ENCODE measurements at places on chromosomes 2 and 18.
A peak's percentile ranks its signal among the peaks of the same experiment; 100 is the strongest.

GRCh38 chr18:57054891-57055290 lies 92.0 kb upstream of the BOD1L2 start:
- DNase-seq: no peak
- H3K27me3 ChIP-seq: peaks cover 19% of the 10 kb centered on the region
- H3K4me1 ChIP-seq: no peaks in the 10 kb centered on the region

- H3K4me1 ChIP-seq: no peaks in the 10 kb centered on the region
- H3K27ac ChIP-seq: no peak overlapping the region
- no peaks in the 10 kb centered on the region for H3K36me3 ChIP-seq
- no peak for DNase-seq
- H3K4me3 ChIP-seq: no peak overlapping the region
Observed at GRCh38 chr2:4914551-4914950, 777.6 kb upstream of the SOX11 start.

GRCh38 chr2:57892920-57893319 lies 153.7 kb upstream of the VRK2 start:
- no peak overlapping the region for H3K4me3 ChIP-seq
- no peak overlapping the region for H3K27ac ChIP-seq
- DNase-seq: no peak
- H3K27me3 ChIP-seq: no peaks in the 10 kb centered on the region

DNA sequence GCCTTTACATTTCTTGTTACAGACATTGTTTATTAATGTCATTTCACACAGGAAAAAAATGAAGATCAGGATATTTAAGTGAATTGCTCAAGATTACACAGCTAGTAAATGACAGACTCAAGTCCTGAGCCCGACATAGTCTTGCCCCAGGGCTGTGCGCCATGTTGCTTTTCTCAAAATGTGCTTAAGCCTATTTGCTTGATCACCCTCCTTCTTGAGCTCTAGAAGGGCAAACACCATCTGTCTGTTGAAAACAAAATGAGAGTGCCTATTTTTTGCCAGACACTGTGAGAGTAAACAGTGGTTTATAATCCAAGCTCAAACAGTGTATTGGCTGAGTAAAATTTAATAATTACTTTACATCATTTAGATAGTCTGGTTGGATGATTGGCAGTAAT lies 34.8 kb upstream of the HNMT start:
- no peak overlapping the region for H3K27ac ChIP-seq
- H3K27me3 ChIP-seq: no peaks in the 10 kb centered on the region

DNA sequence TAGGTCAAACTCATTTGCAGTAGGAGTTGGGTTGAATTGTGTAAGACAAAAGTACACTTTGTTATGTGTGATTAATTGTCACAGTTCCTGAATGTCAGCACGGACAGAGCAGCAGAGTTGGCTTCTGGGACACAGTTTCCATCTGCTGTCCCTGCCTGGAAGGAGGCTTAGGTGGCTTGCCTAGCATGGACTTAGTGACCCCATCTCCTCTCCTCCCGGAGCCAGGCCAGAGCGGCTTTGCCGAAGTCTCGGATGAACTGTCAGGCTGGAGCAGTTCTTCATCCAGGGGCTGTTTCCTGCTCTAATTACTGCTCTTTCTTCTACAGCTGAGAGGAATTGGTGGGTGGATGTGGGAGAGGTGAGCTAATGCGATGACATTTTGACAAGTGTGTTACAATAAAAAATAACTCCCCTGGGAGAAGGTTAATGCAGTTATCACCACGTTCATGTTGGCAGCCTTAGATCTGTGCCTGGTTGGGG lies 102.0 kb downstream of the SH3RF3 start:
- H3K27ac ChIP-seq: no peak overlapping the region
- H3K4me1 ChIP-seq: peaks cover 26% of the 10 kb centered on the region
- no peak overlapping the region for H3K4me3 ChIP-seq
- DNase-seq: no peak

GRCh38 chr2:47905386-47906156 lies 727 bp downstream of the FBXO11 start:
- no peaks in the 10 kb centered on the region for H3K27me3 ChIP-seq
- DNase-seq: peak; percentile 64
- H3K4me1 ChIP-seq: peaks cover 28% of the 10 kb centered on the region
- H3K27ac ChIP-seq: peak overlapping the region; percentile 95
- peaks cover 6% of the 10 kb centered on the region for H3K36me3 ChIP-seq

GRCh38 chr2:168286535-168286934 lies 39.1 kb upstream of the STK39 start:
- no peak overlapping the region for H3K4me3 ChIP-seq
- H3K27ac ChIP-seq: no peak overlapping the region
- no peaks in the 10 kb centered on the region for H3K4me1 ChIP-seq
- H3K27me3 ChIP-seq: no peaks in the 10 kb centered on the region
- no peaks in the 10 kb centered on the region for H3K36me3 ChIP-seq
- no peak for DNase-seq

DNA sequence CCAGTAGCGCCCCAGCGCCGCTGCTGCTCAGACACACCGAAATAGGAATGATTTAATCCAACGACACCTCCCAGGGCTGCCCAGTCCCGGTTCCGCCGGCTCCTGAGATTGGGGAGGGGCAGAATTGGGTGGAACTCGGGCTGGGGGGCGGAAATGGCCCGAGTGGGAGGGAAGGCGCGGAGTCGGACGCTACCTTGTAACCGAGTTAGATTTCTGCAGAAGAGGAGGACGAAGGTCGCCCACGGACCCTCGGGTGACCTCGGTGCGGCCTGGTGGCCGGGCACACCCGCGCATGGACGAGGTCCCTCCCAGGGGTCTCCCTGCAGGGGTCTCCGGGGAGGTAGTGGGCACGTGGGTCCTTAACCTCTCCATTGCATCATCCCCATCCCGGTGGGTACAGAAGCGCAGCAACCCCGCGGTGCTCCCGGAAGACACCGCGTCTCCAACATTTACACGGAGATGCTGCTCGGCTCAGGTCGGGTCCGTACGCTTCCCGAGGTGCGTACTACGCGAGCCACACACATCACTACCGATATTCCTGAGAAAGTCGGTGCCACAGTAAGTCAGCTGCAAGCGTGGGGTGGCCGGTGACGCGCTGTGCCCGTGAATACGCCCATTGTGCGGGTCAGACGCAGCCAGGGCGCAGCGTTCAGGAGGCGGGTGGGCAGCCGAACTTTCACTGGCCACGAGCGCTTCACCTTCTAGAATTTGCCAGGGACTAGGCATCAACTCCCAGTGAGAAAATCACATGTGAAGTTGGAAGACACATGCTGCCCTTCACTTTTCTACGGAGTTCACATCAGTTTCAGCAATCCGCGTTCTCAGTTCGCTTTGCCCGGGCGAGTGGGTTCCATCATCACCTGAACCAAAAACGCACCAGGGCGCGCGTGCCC lies 3.0 kb downstream of the ZNF516 start:
- H3K4me3 ChIP-seq: peak overlapping the region; percentile 88
- DNase-seq: peak; percentile 33
- H3K4me1 ChIP-seq: peaks cover 37% of the 10 kb centered on the region
- peak overlapping the region; percentile 93 for H3K27ac ChIP-seq

GRCh38 chr2:239597216-239597615 lies 196.4 kb upstream of the HDAC4 start:
- H3K27ac ChIP-seq: no peak overlapping the region
- no peak for DNase-seq
- H3K4me1 ChIP-seq: peaks cover 2% of the 10 kb centered on the region
- no peak overlapping the region for H3K4me3 ChIP-seq

DNA sequence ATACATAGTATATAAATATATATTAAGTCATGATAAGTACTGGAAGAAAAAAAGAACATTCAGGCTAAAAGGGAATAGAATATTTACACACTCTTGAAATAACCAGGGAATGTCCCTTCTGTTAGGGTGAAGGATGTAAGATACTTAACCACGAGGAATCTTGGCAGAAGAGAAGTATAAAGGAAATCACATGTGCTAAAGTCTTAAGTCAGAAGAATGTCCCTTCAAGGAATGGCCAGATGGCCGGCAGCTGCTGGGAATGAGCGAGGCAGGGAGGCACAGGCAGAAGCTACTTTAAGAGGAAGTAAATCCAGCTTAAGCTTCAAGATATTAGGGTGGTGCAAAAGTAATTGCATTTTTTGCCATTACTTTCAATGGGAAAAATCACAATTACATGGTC lies 5.5 kb downstream of the CCDC102B start:
- H3K4me1 ChIP-seq: no peaks in the 10 kb centered on the region
- no peaks in the 10 kb centered on the region for H3K27me3 ChIP-seq
- no peak overlapping the region for H3K4me3 ChIP-seq
- no peak overlapping the region for H3K27ac ChIP-seq

- H3K36me3 ChIP-seq: peaks cover 48% of the 10 kb centered on the region
- H3K27me3 ChIP-seq: no peaks in the 10 kb centered on the region
- DNase-seq: no peak
- H3K27ac ChIP-seq: no peak overlapping the region
Observed at GRCh38 chr2:42254186-42254895, 85.2 kb downstream of the EML4 start.

DNA sequence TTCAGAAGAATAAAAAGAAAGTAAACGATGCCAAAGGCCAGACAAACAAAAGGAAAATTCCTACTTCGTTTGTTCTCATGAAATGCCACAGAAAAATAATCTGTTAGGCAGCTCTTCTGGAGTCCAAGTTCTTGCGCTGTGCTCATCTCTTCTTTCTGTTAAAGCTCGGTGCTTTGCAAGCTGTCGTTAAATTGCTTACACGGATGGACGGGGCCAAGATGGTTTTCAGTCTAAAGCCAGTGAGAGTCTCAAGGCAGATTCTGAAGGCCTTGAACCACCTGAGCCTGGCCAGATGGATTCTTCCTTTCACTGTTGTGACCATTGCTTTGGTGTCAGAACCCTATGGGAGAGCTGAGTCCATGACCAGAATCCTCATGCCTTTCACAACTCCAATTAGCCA lies 97.6 kb upstream of the RMDN2 start:
- H3K36me3 ChIP-seq: no peaks in the 10 kb centered on the region
- peaks cover 8% of the 10 kb centered on the region for H3K4me1 ChIP-seq
- H3K4me3 ChIP-seq: no peak overlapping the region
- no peak for DNase-seq

DNA sequence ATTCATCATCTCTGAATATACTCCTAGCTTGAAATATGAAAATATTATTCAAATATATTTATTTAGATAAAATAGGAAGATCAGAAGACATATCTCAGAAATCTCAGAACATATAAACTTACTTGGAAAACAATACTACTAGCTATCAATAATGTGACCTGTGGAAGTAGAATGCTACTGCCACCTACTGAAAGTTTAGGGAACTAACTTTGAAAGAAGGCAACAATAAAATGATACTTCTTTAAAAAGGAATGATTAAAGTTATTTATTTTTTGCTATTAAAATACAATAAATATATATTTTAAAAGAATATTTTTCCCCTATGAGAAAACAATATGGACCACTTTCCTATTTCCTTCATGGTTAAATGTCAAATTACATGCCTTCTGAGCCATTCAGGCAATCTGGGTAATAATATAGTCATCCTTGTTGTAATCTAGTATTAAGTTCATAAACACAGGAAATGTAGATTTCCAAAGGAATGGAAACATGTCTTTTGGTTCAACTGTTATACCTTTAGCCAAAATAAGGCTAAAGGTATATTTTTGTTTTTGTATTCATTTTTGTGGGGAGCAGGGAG lies 26.0 kb downstream of the ACADL start:
- no peak overlapping the region for H3K27ac ChIP-seq
- no peak overlapping the region for H3K4me3 ChIP-seq
- DNase-seq: no peak
- no peaks in the 10 kb centered on the region for H3K36me3 ChIP-seq
- peaks cover 5% of the 10 kb centered on the region for H3K4me1 ChIP-seq

DNA sequence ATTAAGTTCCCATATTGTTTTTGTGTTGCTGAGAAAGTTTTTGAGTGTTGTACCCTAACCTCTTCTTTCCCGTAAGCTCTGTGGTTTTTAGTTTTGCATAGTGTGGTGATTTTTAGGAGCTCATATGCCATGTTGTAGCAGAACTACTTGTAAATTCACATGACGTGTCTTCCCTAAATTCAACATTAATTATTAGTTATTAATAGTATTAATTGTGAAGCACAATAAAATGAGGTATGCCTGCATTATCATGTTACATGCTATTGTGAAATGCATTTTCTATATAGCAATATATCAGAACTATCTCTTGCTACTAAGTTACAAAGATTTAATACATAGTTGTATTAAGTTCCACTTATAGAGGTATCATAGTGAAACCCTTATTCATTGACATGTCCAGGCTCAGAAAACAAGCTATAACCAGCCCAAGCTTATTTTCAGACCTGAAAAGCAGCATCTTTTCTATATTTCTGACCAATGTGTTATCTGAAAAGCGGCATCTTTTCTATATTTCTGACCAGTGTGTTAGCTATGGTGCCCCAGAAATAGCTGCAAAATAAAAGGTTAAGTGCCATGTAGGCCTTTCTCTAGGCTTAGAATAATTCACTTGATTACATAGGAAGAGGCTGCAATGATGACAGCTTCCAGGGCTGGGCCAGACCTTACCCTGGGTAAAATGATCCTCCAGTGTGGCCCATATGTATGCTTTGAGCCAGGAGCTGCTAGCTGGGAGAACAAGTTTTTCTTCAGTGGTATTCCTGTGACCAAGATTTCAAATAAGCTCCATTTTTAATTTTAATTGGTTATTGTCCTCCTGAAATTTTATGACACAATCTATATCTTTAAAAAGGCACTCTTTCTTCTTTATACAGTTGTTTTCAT lies 21.6 kb downstream of the EPAS1 start:
- H3K4me1 ChIP-seq: no peaks in the 10 kb centered on the region
- H3K27ac ChIP-seq: no peak overlapping the region
- H3K4me3 ChIP-seq: no peak overlapping the region
- H3K36me3 ChIP-seq: no peaks in the 10 kb centered on the region
- no peak for DNase-seq

DNA sequence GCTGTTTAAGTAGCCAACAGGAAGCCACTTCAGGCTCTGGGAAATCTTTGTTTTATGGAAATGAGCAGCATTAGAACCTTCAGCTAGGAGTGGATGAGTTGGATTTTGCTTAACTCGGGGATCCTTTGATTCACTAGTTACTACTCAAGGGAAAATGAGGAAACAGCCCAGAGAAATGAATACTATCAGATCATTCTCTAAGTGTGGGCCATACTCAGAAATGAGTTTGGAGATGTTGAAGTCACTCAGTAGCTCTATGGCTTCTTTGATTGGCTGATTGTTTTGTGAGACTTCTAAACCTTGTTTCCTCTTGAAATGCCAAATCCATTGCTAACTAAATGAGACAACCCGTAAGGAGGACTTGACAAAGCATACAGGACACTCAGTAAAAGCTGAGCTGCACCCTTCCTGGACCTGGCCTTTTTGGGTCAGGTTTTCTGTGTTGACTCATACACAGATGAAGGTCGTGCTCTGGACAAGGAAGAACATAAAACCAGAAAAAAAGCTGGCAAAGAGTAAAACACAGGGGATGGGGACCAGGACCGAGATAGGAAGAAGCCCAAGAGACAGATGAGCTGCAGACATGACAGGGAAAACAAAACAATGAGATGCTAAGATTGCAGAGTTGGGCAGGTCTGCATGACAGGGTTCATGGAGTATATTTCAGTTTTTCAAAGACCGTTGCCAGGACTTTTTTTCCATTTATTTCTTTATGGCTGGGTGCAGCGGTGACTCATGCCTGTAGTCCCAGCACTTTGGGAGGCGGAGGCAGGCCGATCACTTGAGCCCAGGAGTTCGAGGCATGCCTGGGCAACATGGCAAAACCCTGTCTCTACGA lies 41.6 kb downstream of the INO80C start:
- H3K27me3 ChIP-seq: no peaks in the 10 kb centered on the region
- H3K27ac ChIP-seq: no peak overlapping the region
- H3K4me1 ChIP-seq: peaks cover 4% of the 10 kb centered on the region
- DNase-seq: no peak
- no peaks in the 10 kb centered on the region for H3K36me3 ChIP-seq

All from activated naive CD8-positive, alpha-beta T cell treated with anti-CD3 and anti-CD28 coated beads for 36 hours (primary cell).